ENCODE measurements at places on chromosomes 3 and 15.

- no peak for DNase-seq
Measured at GRCh38 chr15:28978011-28978378, 92.2 kb downstream of the APBA2 start.

GRCh38 chr3:168517249-168518071 lies 421.7 kb upstream of the GOLIM4 start:
- DNase-seq = peak; percentile 41

DNA sequence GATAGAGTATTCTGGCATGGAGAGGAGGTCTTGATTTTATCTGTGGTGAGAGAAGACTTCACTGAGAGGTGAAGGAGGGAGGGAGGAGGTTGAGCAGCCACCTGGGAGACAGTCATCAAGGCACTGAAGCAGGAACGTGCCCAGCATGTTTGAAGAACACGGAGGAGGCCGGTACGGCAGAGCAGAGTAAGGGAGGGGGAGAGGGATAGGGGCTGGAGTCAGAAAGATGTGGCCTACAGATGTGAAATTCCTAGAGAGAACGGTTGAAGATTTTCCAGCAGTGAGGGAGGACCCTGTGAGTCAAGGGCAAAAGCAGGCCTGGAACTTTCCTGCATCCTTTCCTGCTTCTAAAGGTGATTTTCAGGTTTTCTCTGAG lies 21.7 kb upstream of the IQCF6 start:
- no peak for DNase-seq

- DNase-seq = no peak
Measured at GRCh38 chr3:56845505-56845904, 43.8 kb upstream of the ARHGEF3 start.

GRCh38 chr3:129795186-129796010 lies 98.1 kb downstream of the TMCC1 start:
- peak; percentile 81 for DNase-seq

DNA sequence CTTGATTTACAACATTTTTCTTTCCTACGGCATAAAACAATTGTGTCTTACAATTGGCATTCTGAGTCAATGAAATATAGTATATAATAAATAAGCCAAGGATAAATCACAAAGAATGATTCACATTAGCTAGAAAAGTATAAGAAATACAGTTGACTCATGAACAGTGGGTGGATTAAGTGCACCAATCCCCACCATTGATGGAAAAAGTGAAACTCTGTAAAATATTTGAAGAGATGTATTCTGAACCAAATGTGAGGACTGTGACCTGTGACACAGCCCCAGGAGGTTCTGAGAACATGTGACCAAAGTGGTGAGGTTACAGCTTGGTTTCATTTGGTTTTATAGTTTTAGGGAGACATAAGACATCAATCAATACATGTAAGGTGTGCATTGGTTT lies 227.5 kb downstream of the ALCAM start:
- DNase-seq = no peak

GRCh38 chr15:61404567-61404966 lies 175.5 kb upstream of the RORA start:
- no peak for DNase-seq

DNA sequence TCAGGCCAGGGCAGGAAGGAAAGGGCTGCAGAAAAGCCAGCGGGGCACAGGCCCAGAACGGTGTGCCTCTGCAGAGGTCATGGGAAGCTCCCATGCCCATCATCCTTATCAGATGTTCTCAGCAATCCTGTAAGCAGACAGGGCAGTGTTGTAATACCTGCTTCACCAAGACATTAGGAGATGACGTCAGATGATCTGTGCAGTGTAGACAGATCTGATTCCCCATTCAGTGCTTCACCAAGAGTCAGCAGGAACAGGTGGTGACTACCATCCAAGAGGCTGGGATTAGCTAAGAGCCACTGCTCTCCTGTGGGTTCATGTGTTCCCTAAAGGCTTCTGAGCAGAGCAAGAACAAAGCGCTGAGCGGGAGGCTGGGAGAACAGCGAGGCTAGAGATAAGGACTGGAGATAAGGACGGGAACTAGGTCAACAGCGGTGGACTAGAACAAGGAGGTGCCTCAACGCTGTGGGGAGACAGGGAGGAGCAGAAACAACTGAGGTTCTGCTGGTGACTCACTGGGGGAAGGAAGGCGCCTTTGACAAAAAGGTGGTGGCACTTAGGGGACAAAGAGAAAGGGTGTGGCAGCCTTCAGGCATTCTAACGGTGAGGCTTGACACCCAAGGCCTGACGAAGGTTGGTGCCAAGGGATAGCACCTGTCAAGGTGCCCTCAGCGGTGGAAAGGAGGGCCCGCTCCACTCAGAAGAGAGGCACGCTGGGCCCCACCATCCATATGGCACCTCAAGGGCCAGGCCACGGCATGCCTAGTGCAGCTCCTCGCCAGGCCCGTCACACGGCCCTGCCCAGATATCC lies 28.4 kb downstream of the CCDC12 start:
- peak; percentile 93 for DNase-seq

DNA sequence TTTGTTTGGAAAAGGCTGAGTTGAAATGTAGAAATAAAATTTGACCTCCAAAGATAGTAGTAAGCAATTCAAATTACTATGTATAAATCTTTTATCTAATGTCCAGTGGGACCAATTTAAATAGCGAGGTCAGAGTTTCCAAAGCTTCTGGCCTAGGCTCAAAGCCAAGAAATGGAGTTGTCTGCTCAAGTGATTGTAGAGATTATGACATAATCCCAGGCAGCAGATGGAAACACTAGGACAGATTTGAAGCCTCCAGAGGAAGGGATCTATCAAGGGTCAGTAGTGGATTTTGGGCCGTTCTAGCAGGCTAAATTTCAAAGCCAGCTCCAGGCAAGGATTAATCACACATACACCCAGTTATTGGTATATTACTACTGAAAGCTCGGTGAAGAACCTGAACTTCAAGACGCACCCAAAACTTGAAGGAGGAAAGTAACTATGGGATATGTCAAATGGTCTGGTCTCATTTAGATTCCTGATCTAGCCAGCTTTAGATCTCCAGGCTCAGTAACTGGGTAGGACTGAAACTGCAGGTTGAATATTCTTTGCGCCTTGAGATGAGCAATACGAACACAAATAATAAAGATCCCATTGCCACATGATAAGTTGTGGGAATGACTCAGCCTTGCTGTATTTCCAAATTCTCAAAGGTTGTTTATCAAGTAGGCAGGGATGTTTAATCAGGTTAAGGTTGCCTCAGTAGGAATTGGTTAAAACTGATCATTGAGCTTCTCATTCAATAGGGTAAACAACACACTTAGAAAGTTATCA lies 30.9 kb upstream of the ARRDC4 start:
- no peak for DNase-seq

GRCh38 chr3:72696815-72697214 lies 151.4 kb downstream of the SHQ1 start:
- DNase-seq = no peak

- no peak for DNase-seq
Measured at GRCh38 chr3:87501076-87501475, 224.7 kb upstream of the POU1F1 start.

DNA sequence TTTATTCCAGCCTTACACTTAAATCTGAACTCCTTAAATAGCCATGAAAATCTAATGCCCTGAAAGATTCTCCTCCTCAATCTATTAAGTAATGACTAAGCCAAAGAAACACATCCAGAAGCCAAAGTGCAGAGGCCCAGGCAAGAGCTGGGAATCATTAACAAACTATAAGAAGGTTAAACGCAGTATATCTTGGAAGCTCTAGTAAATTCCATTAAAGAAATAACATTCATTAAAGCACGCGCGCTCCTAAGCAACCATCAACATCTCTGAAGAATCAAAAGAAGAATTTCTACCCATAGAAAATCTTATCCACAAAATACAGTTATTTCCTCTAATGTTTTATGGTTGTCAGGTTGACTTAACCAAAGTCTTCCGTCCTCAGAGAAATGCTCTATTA lies 29.5 kb downstream of the MB21D2 start:
- no peak for DNase-seq

- no peak for DNase-seq
Measured at GRCh38 chr3:23075496-23075895, 127.6 kb upstream of the UBE2E2 start.
